ENCODE measurements at places on chromosomes 12 and 14. TPM values are rescaled to one million over a fixed set of nuclear protein-coding genes. Genes with fewer than 3 reads are reported as not detected.
A peak's percentile ranks its signal among the peaks of the same experiment; 100 is the strongest.

Gene LRP1-AS
- not detected for total RNA-seq

Gene SELPLG
- 0.26 TPM for total RNA-seq

Gene AHNAK2
- total RNA-seq, result 17.1 TPM

Gene CCDC175
- not detected for total RNA-seq

Gene FKBP4
- total RNA-seq, result 30.7 TPM

Gene LRRC9
- not detected for total RNA-seq

Gene CD4
- total RNA-seq, result not detected

GRCh38 chr12:33427071-33427470 is 12.5 kb downstream of the SYT10 start:
- no peak for DNase-seq

DNA sequence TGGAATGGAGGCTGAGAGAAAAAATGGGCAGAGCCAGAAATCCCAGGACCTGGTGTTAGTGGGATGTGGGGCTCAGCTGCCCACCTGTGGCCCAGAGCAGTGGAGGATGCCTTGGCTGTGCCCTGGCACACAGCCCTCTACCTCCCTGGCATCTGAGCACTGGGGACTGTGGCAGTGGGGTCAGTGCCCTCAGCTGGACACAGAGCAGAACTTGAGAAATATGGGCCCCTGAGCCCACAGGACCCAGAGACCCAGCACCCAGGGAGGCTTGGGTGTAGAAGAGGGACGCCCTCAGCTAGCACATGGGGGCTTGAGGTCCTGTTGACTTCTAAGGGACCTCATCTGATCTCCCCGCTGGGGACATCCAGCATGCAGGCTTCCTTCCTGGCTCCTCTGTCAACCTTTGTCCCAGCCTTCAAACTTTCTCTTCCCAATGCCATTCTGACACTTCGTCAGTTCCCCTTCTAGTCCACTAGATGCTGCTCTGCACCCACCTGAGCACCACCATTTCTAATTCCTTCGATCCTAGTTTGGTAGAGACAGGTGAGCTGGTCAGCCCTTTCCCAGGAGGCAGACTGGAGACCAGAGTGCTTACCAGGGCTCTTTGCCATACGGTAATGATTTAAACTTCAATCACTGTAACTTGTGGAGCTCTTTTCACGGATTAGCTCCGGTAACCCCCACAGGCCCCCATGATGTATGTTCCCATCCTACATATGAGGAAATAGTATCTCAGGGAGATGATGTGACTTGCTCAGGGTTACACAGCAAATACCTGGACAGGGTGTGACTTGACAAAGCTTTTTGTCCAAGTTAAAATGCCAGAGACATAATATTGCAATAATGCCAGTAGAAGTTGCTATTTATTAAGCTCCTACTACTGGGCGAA is 143.7 kb downstream of the ASCL4 start:
- DNase-seq, result peak; percentile 35

DNA sequence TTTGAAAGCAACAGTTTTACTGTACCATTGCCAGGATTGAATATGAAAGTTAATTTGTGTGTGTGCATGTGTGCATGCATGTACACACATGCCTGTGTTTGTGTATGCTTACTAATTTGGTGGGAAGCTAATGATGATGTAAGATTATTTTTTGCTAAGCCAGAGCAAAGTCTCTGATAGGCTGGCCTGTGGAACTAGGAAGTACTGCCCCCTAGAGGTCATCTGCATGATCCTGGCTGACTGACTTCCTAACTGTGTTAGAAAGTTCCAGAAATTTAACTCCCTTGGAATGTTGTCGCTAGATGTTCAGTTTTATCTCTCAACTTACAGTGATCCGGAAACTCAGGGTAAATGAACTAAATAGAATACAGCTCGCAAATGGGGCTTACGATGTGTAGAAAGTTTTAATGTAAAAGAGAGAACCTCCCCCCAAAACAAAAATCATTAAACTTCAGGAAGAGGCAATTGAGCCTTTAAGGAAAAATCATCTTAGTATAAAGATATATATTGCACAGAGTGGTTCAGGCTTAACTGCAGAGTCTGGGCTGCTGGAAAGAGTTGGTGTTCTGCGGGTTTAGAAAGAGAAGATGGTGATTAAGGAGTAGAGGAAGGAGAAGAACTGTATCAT is 34.3 kb upstream of the SLC38A1 start:
- DNase-seq, result peak; percentile 59

GRCh38 chr14:101130861-101131260 is 227.3 kb upstream of the RTL1 start:
- DNase-seq, result no peak

GRCh38 chr12:90234472-90234871 is 525.8 kb upstream of the ATP2B1 start:
- DNase-seq, result no peak

DNA sequence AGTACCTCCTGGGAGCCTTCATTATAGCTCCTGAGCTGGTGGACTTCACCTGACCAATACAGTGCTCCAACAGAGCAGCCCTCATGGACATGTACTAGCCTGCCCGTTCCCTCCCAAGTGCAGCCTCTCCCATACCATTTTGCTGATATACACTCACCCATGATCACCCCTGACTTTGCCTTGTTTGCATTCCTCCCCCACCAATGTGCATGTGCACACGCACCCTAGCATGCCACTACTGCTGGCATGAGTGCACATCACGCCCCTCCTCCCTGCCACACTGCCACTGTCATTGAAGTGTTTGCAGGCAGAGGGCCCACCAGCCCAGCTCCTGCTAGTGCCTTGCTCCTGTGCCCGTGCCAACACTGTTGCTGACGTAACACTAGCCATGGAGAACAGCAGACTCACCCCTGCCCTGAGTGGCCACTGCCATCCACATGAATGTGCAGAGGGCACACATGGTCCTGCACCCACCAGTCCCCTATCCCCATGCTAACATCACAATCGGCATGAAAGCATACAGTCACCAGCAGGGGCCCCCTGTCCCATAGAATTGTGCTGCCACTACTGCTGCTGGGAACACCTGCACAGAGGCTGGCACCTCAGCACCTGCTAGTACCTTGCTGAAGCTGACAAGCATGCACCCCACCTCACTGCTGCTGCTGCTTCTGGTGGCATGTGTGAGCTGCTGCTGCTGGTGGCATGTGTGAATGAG is 110.3 kb downstream of the SINHCAF start:
- DNase-seq, result no peak

DNA sequence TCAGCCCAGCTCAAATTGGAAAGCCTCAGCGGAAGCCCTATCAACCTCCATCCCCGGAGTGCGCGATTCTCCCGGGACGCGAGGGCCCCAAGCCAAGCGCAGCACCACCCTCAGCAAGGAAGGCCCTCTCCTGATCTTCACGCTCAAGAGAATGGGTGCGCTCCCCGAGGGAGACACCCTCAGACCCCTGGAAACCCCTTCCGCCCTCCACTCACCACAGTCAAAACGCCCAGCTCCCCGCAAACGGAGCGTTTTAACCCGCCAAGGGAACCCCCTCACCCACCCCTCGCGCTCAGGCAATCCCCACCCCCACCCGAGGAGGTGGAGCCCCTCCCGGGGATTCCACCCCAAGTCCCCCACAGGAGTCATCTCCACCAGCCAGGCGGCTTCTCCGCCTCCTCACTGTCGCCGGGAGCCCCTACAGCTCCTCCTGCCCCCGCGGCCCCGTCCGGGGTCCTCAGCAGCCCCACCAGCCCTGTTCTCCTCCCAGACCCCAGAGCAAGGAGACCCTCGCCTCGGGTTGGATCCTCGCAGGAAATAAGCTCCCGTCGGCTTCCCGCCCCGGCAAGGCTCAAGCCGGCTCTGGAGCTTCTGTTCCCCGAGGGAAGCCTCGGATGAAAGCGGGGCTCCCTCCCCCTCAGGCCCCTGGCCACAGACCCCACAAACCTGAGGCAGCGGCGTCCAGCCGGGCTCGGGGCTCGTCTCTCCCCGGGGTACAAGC is 507 bp downstream of the BAZ2A start:
- peak; percentile 39 for DNase-seq

DNA sequence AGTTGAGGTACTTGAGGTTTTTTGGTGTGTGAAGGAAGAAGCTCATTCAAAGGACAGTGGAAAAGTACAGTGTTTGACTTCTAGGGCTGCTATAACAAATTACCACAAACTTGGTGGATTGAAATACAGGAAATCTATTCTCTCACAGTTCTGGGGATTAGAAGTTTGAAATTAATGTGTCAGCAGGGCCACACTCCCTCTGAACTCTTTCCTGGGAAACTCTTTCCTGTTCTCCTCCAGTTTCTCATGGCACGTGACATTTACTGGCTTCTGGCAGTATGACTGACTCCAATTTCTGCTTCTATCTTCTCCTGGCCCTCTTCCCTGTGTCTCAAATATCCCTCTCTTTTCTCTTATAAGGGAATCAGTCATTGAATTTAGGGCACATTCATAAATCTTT is 160.2 kb downstream of the CCDC91 start:
- DNase-seq, result no peak

DNA sequence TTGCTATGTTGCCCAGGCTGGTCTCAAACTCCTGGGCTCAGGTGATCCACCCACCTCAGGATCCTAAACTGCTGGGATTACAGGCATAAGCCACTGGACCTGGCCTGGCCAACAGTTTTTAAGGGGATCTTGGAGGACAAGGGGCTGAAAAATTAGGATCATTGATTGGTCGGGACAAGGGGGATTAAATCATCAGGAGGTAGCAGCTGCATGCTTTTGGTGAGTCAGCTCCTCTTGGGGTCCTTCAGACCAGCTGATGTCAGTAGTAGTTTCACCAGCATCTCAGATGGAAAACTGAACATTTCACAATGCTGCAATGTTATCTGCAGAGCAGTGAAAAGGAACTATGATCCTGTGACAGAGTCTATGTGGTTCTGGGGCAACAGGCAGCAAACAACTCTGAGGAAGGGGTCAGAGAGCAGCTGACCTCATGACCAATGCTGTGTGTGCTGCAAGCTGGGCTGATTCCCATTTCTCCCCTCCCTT is 6.3 kb downstream of the LRRC74A start:
- DNase-seq, result no peak

DNA sequence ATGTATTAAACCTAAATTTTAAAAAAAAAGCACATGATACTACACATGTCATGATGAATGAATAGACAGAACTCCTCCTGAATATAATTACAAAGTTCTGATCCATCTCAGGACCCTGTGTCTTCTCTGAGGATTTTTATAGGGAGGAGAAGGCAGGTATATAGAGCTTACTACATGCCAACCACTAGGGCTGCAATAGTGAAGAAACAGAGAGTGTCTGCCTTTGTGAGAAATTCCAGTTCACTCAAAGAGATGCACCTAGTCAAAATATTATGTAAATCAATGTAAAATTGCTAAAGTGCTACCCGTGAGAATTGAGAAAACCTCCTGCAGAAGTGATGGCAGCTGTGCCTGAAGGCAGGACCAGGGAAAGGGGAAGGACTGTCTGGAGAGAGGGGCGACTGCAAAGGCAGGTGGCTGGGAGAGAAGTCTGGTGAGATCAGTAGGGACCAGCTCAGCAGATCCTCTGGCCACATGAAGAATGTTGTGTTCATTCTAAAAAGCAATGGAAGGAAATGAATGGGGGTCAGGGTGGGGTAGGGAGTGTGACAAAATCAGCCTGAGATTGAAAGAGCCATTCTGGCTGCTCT is 15.1 kb downstream of the ABHD4 start:
- no peak for DNase-seq

GRCh38 chr12:27334042-27334720 is 1.5 kb downstream of the BMAL2 start:
- DNase-seq, result no peak

GRCh38 chr14:77212943-77213678 is 31.5 kb downstream of the TMEM63C start:
- no peak for DNase-seq

DNA sequence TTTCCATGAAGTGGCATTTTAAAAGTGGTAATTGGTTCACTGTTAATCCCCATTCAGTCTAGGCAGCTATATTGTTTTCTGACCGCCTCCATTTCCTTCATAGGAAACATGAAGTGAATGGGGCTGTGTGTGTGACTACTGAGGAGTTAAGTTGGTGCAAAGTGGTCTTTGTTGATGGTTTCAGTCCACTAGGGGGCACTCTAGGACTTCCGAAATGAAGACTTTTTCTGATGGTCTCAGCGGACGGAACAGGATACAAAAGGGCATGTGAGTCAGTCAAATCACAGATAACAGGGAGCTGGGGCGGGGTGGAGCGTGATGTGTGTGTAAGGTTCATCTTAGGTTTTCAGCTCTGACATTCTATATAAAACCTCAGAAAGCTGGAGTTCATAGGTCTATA is 240.1 kb upstream of the OR4E1 start:
- DNase-seq, result peak; percentile 93

GRCh38 chr14:93536945-93537344 is 106.2 kb downstream of the UNC79 start:
- no peak for DNase-seq

GRCh38 chr14:94545131-94545841 is 16.0 kb upstream of the SERPINA4 start:
- no peak for DNase-seq

DNA sequence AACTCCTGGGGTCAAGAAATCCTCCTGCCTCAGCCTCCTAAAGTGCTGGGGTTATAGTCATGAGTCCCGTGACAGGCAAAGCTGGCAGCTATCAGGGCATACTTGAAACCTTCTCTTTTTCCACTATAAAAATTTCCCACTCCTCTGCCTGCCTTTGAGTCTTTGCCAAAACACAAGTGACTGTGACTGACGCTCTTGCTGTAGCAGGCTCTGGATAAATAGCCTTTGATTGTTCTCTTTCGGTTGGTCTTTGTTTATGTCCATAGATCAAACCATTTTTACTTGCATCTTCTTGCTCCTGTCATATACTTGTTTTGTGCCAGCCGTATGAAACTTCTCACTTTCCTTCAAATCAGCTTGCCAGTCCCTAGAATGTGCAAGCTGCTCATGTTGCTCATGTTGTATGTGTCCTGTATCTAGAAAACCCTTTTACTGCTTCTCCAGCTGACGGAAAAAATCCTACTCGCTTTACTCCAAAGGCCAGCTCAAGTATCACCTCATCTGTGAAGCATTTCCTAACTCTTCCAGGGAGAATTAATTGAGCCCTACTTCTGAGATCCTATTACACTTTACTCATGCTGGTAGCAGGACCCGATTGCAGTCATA is 73.1 kb downstream of the RESF1 start:
- peak; percentile 52 for DNase-seq

DNA sequence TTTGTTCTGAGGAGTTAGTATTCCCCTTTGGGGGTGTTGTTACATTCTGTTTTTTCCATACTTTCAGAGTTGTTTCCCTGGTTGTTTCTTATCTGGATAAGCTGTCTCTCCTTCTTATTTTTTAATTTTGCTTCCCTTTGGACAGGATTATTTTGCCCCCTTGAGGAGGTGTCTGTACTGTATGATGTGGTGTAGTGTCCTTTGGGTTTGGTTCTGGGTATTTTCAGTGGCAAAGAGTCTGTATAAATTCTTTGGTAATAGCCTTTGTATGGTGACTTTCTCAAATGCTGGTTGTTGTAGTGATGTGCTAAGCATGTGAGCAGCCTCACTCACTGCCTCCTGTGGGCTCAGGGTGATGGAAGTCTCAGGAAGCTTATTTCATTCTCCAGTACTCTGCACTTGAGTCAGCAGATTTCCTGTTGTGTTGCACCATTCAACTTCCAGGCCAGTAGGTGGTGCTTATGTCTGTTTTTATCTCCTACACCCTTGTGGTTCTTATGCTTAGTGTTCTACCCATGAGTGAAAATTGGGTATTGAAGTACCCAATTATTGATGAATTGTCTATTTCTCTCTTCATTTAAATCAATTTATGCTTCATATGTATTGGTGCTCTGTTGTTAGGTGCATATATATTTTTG is 103.3 kb upstream of the PMCH start:
- DNase-seq, result peak; percentile 40

GRCh38 chr12:24268663-24269186 is 319.3 kb upstream of the SOX5 start:
- DNase-seq, result no peak

- DNase-seq, result no peak
These were observed 163.8 kb downstream of the DERA start for GRCh38 chr12:16074894-16075293.

- no peak for DNase-seq
These were observed 229.4 kb downstream of the ERC1 start for GRCh38 chr12:1220127-1221092.

All from dermis microvascular lymphatic vessel endothelial cell (primary cell).